ENCODE measurements at places on chromosomes 7 and 10. TPM values are rescaled to one million over a fixed set of nuclear protein-coding genes. Genes with fewer than 3 reads are reported as not detected.
A peak's percentile ranks its signal among the peaks of the same experiment; 100 is the strongest.

GRCh38 chr7:4151926-4152549, 530.1 kb upstream of the FOXK1 start:
- no peak for DNase-seq

- no peak for DNase-seq
Observed at GRCh38 chr7:2211926-2212325, 20.8 kb downstream of the MAD1L1 start.

- no peak for DNase-seq
Observed at GRCh38 chr10:52895059-52895458, 122.5 kb upstream of the MBL2 start.

DNA sequence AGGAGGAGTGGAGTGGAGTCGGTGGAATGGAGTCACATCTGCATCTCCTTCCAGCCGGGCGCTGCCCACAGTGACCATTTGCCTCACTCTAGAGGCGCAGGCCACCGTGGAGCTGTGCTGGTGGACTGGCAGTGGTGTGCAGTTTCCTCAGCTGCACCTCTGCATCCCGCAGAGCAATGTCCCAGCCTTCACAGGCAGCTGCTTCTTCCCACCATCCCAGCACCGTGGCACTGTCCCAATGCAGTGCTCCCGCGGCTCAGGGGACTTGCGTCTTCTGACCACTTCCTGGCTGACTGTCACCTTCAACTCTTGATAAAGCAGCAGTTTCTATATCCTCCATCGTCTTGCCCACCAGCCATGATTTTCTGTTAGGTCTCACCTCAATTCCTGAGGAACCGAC, 90.3 kb upstream of the SFMBT2 start:
- DNase-seq, result no peak

DNA sequence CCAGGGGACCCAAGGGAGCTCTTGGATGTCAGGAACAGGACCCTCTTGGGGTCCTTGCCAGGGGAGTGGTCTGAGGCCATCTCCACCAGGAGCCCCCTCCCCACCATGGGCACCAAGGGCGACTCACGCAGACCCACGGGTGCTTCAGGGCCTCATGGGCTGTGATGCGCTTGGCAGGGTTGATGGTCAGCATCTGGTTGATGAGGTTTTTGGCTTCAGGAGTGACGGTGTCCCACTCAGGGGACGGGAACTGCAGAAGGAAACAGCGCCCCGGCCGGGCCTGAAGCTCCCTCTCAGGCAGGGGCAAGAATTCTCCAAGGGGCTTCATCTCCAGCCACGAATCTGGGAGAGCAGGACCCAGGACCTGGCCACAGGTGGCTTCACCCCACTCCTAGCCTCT, 41.3 kb downstream of the YKT6 start:
- DNase-seq, result no peak

GRCh38 chr7:140294454-140294853, 103.9 kb downstream of the SLC37A3 start:
- DNase-seq, result no peak

DNA sequence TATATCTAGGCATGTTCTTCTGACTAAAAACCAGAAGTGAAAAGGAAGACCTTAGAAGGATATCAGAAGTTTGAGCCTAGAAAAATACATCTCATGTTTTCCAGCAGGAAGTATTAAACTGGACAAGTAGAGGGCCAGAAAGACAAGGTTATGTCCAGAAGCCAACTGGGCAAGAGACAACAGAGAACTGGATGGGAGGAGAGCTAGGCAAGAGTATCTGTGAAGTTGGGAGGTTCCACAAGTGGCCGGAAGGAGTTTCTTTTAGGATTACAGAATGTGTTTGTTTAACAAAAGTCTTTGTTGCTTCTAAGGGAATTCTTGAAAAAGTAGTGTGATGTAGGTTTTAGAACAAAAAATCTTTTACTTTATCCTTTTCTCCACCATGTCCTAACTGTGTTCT, 86.4 kb downstream of the CYP26A1 start:
- no peak for DNase-seq

ZNF853 gene
- total RNA-seq, result 22.2 TPM

HABP2 gene
- 0.13 TPM for total RNA-seq

DNA sequence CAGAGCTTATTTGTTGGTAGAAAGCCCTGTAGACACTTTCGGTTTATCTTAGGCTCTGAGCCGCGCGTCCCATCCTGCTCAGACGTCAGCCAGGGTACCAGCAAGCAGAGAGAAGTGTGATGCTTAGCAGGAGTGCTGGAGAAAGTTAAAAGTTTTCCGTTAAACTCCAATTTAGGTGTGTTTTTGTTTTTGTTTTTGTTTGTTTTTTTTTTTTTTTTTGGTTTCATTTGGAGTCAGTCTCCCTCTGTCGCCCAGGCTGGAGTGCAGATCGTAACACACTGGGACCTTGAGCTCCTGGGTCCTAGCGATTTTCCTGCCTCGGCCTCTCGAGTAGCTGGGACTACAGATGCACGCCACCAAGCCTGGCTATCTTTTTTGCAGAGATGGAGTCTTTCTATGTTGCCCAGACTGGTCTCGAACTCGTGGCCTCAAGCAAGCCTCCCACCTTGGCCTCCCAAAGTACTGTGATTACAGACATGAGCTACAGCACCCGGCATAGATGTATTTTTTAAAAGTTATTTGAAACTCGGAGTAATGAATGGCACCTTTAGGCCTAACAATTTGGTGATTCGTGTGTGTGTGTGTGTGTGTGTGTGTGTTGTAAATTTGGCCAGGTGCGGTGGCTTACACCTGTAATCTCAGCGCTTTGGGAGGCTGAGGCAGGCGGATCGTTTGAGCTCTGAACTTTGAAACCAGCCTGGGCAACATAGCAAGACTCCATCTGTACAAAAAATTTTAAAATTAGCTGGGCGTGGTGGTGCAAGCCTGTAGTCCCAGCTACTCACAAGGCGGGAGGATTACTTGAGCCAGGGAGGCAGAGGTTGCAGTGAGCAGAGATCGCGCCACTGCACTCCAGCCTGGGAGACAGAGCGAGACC, 1.3 kb upstream of the HIP1 start:
- no peak for DNase-seq

DNA sequence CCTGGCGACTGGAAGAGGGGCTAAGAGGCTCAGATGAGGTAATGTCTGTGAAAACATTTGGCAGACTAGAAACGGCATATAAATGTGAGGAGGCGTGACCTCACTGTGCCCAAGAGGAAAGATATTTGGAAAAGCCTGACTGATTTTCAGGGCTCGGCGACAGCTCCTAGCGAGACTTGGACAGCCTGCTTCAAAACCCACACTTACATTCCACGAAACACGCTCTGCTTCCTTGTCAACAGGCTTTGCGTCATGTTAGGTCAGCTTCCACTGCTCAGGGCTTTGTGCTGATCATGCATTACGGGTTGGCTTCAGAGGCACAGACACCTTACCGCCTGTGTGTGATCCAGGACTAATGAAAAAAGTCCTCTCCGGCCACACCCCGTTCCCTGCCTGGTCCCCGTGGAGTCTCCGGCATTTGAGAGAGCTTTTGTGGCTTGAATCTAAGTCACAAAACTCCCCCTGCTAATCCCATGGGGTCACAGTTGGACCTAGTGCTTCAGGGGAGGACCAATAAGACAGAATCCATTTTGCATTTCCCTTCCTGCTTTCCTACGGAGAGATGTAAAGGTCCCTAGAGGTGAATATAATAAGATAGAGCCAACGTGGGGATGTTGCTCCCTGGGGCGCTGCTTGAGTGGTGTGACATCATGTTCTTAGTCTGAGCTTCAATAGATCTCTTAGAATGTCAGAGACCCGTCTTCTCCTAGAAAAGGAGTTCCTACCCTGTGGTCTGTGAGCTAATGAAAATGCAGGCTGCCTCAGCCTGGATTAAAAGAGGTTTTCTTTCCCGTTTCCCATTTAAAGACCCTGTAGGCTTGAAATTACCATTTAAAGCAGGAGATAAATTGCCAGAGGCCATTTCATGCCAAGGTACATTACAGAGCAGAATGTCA, 25.5 kb downstream of the FGFBP3 start:
- peak; percentile 46 for DNase-seq

- no peak for DNase-seq
Observed at GRCh38 chr7:2523461-2523936, 3.9 kb downstream of the LFNG start.

DNA sequence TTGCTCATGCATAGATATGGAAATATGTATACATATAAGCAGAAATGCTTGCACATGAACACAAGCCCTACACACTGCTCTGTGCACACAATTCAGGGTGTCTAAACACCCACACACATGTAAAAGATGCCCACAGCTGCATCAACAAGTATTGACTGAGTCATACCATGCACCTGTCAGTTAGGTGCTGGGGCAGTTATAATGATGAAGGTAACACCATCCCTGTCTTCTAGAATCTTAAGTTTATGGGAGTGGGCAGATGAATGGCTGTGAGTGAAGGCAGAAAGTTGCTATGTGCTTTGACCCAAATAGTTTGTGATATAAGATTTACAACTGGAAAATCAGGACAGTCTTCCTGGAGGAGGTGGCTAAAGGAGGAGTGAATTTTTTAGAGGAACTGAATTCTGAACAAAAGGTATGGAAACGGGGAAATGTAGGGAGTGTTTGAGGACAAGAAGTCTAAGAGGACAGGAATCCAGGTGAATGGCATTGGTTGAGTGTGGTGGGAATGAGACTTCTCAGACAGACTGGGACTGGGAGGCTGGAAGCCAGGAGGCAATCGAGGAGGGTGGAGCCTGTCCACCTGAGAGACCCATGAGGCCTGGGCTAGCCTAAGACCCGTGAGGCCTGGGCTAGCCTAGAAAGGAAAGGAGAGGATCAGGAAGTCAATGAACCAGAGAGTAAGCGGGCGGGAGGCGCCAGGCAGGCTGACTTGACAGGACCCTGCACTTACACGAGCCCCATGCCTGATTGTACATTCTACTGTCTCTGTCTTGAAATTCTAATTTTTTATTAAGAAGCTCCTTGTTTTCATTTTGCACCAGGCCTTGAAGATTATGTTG, 20.7 kb downstream of the POLL start:
- no peak for DNase-seq

EFCAB10 gene
- 0.69 TPM for total RNA-seq

- DNase-seq, result no peak
Observed at GRCh38 chr10:131469551-131469950, 158.0 kb upstream of the TCERG1L start.

- DNase-seq, result no peak
Observed at GRCh38 chr7:29398011-29398410, 165.6 kb upstream of the PRR15 start.

ASB15 gene
- total RNA-seq, result not detected

- DNase-seq, result no peak
Observed at GRCh38 chr7:43769791-43770465, 11.4 kb downstream of the BLVRA start.

DNA sequence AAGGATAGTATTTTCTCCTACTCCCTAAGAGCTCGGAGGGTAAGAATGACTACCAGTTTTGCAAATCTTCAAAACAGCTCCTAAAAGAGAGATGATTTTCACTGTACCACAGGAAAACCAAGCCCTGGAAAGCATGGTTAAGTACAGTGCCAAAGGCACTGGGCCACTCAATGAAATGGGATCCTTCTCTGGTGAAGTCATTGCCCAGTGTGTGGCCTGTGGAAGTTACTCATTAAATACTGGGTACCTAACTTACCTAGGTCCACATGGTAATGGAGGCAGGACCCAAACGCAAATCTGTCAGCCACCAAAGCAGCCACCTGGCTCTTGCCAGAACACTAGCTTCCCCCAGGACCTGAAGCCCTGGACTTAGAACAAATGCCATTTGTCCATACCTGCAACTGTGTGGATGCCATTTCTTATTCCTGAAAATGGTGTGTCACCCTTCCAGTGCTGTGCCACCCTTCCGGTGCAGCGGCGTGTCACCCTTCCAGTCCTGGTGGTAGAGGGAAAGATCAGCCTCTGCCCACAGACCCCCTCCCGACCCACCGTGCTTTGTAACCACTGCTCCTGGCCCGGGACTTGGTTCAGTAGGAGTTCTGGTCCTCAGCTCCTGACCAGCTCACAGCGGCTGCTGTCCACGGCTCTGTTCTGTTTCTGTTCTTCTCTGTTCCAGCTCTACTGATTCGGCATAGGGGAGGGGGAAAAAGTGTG, 659.2 kb downstream of the SDK1 start:
- DNase-seq, result no peak

All from ovary (tissue), 10 donors.